Activated CD4-positive, alpha-beta T cell treated with anti-CD3 and anti-CD28 coated beads, Interleukin-2, amount 10 ng/mL, durations not matched to agents 7 days and 5 days (primary cell): ENCODE measurements at places on chromosomes 12 and 14. TPM values are rescaled to one million over a fixed set of nuclear protein-coding genes. Genes with fewer than 3 reads are reported as not detected.
A peak's percentile ranks its signal among the peaks of the same experiment; 100 is the strongest.

Gene RDH12
- not detected for total RNA-seq

DNA sequence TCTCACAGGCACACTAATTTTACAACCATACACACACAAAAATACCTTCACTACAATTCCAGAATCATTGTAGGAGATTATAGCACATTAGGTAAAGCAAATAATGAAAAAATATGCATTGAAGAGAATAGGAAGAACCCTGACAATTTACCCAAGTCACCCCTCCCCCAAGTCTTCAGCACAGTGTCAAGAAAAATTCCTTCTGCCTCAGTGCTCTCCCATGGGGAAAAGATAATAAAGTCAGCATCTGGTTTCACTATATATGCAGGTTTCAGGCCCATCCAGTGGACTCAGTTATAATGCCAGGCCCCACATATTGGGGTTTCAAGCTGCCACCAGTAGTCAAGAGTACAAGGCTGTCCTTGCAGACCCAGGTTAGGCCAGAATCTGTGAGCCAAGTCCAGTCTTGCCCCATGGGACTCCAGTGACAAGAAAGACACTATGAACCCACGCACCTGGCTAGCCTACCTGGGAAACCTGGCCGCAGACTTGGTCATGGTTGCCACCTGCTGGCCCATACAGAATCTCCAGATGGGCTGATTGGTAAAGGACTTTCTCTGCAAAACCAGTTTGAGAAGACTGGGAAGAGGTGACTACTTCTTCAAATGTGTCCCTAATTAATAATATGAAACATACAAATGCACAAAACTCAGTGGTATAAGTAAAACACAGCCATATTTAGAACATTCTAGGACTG is 398.6 kb upstream of the FLRT2 start:
- H3K27ac ChIP-seq: no peak overlapping the region
- H3K4me1 ChIP-seq: no peaks in the 10 kb centered on the region
- H3K4me3 ChIP-seq: no peak overlapping the region
- DNase-seq: no peak

- no peak for DNase-seq
- H3K27ac ChIP-seq: no peak overlapping the region
- peaks cover 26% of the 10 kb centered on the region for H3K4me1 ChIP-seq
- peaks cover 77% of the 10 kb centered on the region for H3K27me3 ChIP-seq
These were observed 5.3 kb downstream of the BHLHE41 start for GRCh38 chr12:26119391-26119989.

DNA sequence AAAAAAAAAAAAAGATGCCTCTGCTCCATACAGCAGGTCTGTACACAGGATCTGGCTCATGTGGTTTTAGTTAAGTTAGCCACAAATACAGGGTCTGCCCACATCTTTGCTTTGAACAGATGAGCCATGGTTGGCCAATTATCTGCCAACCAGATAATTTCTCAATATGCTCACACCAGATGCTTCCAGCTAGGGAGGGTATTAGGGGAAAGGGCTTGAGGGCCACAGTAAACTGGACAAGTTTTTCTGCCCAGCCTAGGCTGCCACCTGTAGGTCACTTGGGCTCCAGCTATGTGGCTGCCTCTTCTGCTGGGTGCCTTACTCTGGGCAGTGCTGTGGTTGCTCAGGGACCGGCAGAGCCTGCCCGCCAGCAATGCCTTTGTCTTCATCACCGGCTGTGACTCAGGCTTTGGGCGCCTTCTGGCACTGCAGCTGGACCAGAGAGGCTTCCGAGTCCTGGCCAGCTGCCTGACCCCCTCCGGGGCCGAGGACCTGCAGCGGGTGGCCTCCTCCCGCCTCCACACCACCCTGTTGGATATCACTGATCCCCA is 776 bp downstream of the RDH5 start:
- no peak overlapping the region for H3K4me3 ChIP-seq
- H3K36me3 ChIP-seq: peaks cover 38% of the 10 kb centered on the region
- H3K4me1 ChIP-seq: peaks cover 49% of the 10 kb centered on the region
- no peak for DNase-seq

- peaks cover 5% of the 10 kb centered on the region for H3K27me3 ChIP-seq
- H3K4me1 ChIP-seq: no peaks in the 10 kb centered on the region
- DNase-seq: no peak
These were observed 30.6 kb upstream of the VSX2 start for GRCh38 chr14:74208642-74209041.

DNA sequence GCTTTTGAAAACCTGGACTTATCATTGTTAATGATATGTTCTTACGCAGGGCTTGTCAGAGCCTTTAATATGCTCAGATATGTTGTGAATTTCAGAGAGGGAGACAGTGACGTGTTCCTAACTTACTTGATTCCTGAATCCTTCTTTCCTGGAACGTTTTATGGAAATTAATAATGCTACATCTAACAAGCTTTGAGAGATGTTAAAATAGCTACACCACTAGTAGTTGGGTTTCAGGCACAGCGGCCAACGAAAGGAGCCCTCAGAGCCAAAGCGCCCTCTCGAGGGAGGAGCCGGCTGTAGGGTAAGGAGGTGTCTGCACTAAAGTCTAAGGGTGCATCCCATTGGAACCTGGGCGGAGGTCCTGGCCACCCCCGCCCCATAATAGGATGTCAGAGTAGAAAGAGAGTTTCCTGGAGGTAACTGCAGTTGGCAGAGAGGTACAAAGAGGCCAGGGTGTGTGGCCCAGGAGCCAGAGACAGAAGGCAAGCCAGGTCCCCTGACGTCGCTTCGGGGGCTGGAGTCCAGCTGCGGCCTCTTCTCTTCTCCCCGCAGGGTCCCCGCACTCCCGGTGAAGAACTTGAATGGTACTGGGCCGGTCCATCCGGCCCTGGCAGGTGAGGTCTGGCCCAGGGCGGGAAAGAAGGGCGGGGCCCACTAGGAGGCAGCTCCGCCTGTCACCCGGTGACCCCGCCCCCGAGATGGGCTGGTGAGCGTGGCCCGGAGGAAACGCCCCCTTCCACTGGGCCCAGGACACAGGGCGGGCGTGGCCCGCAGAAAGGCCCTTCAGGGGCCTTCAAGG is 36.3 kb downstream of the DTX1 start:
- no peaks in the 10 kb centered on the region for H3K36me3 ChIP-seq
- H3K27me3 ChIP-seq: no peaks in the 10 kb centered on the region
- H3K4me1 ChIP-seq: peaks cover 36% of the 10 kb centered on the region
- no peak overlapping the region for H3K27ac ChIP-seq

GRCh38 chr12:27013611-27014084 is 536 bp downstream of the TM7SF3 start:
- DNase-seq: no peak
- peak overlapping the region; percentile 94 for H3K4me3 ChIP-seq
- peaks cover 59% of the 10 kb centered on the region for H3K4me1 ChIP-seq
- H3K27ac ChIP-seq: peak overlapping the region; percentile 98
- no peaks in the 10 kb centered on the region for H3K27me3 ChIP-seq
